Left lung (tissue), 14 donors: ENCODE measurements at places on chromosomes 7 and 10. TPM values are rescaled to one million over a fixed set of nuclear protein-coding genes. Genes with fewer than 3 reads are reported as not detected.

The GIMAP7 gene
- 30.8 TPM for polyA plus RNA-seq

The COL28A1 gene
- 2.8 TPM for polyA plus RNA-seq

The PSD gene
- polyA plus RNA-seq, result 10.2 TPM

The HKDC1 gene
- 4.1 TPM for polyA plus RNA-seq

The FBXL15 gene
- 7.2 TPM for polyA plus RNA-seq

The EVX1 gene
- polyA plus RNA-seq, result not detected

The DENND2A gene
- 39.5 TPM for polyA plus RNA-seq
